HS-5 (cell line): ENCODE measurements at places on chromosomes 5 and 9.

GRCh38 chr9:18493451-18493993 lies 19.6 kb downstream of the ADAMTSL1 start:
- no peak for DNase-seq

DNA sequence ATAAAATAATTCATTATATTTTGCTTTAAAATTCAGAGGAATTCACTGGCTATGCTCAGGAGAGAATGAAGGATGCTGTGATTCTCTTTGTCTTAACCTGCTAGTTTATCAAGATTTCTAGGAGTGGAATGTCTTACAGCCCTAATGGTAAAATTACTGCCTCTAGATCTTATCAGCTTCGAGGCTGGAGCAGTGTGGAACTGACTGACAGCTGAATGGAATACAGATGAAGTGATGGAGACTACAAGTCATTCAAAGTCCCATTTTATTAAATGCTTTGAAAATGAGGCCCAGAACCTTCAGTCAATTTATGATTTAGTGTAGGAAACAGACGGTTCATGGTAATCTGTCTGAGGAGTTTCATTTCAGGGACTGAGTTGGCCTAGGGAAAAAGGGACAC lies 202.1 kb downstream of the RFX3 start:
- DNase-seq = no peak

- no peak for DNase-seq
Measured at GRCh38 chr5:141958113-141958512, at the start of gene PCDH12. Gene PCDH12 (minus strand): TSS chr5:141958202. CDS start chr5:141957851, 351 bp downstream.

- DNase-seq = no peak
Measured at GRCh38 chr5:1091632-1092031, 20.2 kb downstream of the SLC12A7 start.

DNA sequence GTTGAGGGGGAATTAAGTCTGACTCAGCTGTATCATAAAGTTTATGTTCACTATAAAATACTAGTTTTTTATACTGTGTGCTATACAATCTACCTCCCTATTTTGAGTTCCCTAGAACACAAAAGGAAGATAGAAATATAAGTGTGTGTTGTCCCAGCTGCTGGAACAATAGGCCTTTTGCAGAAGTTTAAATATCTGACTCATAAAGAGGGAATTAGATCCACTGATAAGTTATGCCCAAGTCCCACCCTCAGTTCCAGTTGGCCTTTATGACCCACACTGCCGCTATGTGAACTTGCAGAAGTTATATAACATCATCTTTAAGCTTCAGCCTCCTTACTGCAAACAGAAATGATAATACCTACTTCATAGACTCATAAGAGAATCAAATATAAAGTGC lies 88.5 kb upstream of the DAB2 start:
- no peak for DNase-seq

DNA sequence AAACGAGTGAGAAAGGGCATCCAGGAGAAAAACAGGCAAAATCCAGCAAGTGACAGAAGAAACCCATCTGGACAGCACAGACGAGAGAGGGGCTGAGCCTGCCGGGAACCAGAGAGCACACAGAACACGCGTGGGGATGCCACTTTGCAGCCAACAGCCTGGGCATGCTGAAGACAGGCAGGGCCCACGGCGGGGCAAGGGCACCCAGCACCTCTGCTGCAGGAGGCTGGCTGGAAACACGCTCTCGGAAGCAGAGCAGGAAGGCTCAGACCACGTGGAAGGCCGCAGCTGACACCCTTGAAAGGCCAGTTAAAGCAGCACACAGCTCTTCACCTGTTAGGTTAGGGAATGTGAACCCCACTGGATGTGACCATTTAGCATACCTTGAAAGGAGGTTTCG lies 76.1 kb downstream of the SECISBP2 start:
- no peak for DNase-seq

DNA sequence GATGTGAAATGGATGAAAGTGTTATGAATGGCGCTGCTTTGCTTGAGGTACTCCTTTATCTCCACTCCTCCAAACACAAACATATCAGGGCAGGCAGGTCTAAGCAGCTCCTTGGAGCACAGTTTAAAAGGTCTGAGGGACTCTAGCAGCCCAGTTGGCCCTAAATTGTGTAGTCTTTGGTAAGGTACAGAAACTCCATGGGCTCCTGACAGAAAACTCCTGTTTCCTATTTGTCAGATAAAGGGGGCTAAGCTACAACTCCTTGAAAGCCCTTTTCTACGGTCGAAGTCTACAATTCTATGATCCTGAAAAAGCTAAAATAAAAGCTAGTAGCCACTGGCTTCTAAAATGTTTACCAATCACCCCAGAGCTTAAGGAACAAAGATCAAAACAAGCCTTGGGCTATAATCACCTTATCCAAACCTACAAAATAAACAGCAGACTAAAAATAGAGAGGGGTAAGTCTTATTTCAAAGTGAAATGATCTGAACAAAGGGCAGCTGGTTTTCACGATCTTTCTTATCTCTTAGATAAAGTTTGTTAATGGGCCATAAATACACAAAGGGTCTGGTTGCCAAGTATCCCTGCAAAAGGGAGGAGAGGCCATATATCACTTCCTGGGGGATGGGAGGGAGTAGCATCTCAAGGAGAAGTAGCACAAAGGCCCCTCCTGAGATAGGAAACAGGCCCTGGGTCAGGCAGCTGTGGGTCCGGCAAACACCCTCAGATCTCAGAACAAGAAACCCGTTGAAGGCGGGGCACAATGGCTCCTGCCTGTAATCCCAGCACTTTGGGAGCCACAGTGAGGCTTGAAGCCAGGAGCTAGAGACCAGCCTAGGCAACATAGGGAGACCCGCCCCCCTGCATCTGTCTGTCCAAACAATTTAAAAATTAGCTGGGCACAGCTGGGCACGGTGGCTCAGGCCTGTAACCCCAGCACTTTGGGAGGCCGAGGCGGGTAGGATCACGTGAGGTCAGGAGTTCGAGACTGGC lies 28.3 kb upstream of the DENND4C start:
- no peak for DNase-seq

DNA sequence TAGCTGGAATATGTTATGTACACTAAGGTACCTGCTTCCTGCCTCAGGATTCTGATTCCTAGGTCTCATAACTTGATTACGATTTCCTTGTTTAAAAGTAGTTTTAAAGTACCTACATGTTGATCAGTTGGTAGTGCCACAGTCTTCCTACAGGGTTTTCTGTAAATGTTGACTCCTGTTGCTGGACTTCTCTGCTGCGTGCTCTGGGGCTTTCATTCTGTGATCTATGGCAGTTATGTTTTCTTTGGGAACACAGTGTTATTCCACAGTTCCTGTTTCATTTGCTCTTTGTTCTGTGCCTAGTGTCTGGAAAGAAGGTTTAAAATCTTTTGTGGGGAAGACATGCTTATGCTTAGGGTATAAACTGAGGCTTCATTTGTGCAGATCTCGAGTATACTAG lies 343.5 kb downstream of the PLK2 start:
- no peak for DNase-seq

DNA sequence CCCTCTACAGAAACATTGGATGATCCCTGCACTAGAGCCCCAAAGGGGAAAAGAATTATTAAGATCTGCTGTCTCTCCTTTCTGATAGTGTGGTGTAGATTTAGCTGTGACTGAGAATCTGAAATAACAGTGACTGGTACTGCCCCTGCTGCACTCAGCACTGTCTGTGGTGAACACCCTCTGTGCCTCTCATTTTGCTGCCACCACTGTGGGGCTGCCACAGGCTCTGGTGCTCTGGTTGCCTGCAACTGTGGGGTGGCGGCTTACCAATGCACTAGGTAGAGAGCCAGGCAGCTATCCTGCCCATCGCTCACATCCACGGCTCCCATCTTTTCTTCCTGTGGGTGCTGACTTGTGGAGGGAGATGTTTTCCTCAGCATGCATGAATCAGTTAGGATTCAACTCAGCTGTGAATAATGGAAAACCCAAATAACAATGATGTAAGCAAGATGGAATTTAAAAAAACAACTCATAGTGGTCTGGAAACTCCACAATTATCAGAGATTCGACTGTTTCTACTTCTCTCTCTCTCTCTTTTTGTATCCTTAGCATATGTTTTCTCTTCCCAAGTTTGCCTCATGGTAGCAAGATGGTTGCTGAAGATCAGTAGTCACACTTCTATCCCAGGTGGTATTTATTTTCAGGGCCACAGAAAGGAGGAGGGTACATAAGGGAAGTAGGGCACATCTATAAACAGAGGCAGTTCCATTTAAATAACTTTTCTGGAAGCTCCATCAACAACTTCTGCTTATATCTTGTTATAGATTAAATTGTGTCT lies 99.8 kb upstream of the DAP start:
- DNase-seq = peak; percentile 71

DNA sequence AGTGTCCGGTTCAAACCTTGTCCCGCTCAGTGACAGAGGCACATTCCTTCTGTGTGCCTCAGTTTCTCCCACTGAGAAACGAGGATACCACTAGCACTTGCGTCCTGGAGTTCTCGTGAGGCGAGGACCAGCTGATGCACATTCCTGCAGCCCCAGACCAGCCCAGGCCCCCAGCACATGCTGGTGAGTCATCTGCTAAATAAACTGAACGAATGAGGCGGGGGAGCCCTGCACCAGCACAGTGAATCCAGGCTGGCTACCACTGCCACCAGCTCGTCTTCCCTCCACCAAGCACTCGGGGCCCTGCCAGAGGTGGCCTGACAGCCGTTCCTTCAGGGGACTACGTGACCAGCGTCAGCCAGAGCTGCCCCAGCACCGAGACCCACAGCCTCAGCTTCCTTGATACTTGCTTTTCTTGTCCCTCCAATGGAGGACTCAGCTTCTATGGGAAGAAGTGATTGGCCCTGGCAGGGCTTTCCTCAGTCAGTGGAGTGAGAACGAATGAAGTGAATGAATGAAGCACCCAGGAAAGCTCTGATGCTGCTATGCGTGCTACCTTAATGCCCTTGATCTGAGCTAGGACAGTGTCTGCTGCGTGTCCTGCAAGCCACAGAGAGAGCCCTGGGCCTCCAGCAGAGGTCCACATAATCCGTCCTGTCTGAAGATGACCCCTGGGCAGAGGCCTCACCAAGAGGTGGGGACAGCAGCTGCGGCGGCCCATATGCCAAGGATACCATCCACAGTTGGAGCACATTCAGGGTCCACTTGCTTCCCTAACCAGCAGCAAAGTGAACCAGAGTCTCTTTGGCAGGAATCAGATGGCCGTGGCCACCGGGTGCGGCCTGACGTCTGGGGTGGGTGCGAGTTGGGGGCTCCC lies 13.5 kb upstream of the BARX1 start:
- DNase-seq = no peak

GRCh38 chr9:106897751-106898150 lies 34.8 kb downstream of the ZNF462 start:
- no peak for DNase-seq

- no peak for DNase-seq
Measured at GRCh38 chr9:27398982-27399653, 102.2 kb upstream of the EQTN start.

DNA sequence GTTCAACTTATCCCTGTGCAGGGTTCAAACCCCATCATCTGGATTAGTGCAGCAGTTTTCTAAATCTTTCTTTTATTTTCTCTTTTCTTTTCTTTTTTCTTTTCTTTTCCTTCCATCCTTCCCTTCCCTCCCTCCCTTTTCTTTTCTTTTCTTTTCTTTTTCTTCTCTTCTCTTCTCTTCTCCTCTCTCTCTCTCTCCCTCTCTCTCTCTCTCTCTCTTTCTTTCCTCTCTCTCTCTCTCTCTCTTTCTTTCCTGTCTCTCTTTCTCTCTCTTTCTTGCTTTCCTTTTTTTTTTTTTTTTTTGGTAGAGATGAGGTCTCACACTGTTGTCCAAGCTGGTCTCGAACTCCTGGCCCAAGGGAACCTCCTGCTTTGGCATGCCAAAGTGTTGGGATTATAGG lies 53.6 kb downstream of the KIAA0825 start:
- no peak for DNase-seq

DNA sequence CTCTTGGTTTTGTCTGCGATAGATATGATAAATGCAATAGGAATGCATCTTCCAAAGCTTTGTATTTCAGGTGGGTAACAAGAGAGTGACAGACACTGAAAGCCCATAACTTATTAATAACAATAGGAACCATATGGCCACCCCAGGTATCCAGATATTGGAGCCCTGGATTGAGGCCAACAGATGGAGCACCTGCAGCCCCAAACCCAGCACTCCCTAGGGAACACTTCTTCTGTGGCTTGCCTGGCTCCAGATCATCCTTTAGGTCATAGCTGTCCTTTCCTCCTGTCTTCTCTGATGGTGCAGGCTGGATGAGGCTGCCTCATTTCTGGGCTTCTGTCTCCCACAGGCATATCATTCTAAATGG lies 5.0 kb upstream of the IL3 start:
- no peak for DNase-seq
